ENCODE measurements at places on chromosomes 11 and 22.

DNA sequence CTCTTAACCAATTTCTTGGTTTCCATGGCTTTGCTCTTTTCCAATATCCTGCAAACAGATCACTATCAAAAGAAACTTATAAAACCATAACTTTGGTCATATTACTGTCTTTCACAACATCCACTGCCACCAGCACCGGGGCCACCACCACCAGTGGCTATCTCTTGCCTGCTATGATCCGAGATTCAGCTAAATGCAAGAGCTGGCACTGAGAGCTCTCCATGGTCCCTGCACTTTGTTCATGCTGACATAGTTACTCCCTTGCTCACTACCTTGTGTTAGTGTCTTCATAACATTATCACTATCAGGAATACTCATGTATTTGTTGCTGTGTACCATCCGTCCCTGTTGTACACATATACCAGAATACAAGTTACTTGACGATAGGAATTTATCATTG is 299.0 kb downstream of the ETS1 start:
- peak; percentile 32 for DNase-seq

- DNase-seq, result peak; percentile 99
Observed at GRCh38 chr11:57778318-57779037, 16.9 kb downstream of the CTNND1 start.

GRCh38 chr11:35721651-35722282 is 59.2 kb downstream of the TRIM44 start:
- DNase-seq, result peak; percentile 2

- DNase-seq, result no peak
Observed at GRCh38 chr22:50007057-50007511, 5.5 kb downstream of the IL17REL start.

- DNase-seq, result peak; percentile 86
Observed at GRCh38 chr11:35367491-35367890, 51.9 kb downstream of the SLC1A2 start.

- DNase-seq, result no peak
Observed at GRCh38 chr11:107218123-107219013, 200.1 kb upstream of the GUCY1A2 start.

DNA sequence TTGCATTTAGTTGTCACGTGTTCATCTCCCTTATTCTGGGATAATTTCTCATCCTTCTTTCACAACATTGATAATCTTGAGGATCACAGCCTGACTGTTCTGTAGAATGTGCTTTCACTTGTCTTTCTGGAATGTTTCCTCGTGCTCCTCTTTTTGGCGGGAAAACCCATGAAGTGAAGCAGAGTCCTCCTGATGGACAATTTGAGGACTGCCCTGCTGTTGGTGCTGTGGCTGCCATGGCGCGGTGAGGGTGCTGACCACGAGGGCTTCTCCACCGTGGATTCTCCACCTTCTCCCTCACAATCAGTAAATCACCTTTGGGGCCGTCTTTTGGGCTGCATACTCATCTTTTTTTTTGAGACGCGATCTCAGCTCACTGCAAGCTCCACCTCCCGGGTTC is 946.9 kb downstream of the BRD1 start:
- DNase-seq, result no peak

GRCh38 chr11:45936511-45937054 is 14.1 kb downstream of the LARGE2 start:
- DNase-seq, result no peak

- no peak for DNase-seq
Observed at GRCh38 chr11:8034604-8035190, 46.3 kb upstream of the TUB start.

- DNase-seq, result peak; percentile 25
Observed at GRCh38 chr11:62554387-62555167, 8.0 kb upstream of the AHNAK start.

Data from EH (cell line).